ENCODE measurements at places on chromosomes 4 and X.

- no peak for DNase-seq
Observed at GRCh38 chr4:110678517-110679227, 55.8 kb upstream of the PITX2 start.

DNA sequence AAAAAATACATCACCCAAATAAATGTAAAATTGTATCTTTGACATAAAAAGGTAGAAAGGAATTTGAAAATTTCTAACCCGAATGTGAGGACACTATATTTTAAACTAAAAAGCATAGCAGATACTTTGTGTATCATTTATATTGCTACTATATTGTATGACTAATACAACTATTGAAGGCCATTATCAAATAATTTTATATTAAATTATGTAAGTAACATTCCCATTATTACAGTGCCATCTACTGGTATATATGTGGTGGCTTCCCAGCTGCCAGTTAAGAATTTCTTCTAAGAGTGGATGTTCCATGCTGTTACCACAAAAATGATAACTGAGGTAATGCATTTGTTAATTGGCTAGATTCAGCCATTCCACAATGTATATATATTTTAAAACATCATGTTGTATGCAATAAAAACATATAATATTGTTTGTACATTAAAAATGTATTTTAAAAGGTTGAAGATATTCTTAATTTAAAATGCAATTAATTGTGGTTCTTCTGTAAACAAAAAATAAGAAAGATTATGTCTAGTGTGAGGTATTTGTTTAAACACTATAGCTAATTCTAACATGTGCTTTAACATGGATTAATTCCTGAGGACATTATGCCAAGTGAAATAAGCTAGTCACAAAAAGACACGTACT, 65.3 kb downstream of the EGF start:
- DNase-seq = no peak

- no peak for DNase-seq
Observed at GRCh38 chrX:15579778-15580747, 20.7 kb downstream of the ACE2 start.

GRCh38 chr4:75916091-75916661, 13.9 kb upstream of the PPEF2 start:
- DNase-seq = peak; percentile 31

GRCh38 chr4:8097141-8097541, 61.5 kb downstream of the ABLIM2 start:
- DNase-seq = no peak

GRCh38 chr4:159159611-159160010, 56.7 kb downstream of the RAPGEF2 start:
- no peak for DNase-seq

DNA sequence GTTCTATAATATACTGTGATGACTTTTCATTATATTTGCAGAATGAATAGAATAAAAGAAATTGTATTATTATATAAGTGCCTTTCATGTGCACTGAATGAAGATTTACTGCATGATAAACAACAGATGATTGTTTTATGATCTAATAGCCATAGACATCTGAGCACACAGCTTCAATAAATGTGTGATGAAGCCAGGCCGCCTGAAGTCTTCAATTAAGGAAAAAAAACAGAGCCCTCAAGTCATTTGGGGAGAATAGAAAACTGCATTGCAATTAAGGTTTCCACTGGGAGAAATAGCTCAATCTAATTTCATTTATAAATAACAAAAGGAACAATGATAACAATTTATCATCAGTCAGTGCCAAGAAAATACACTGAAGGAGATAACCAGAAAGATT, 955.2 kb downstream of the FSTL5 start:
- no peak for DNase-seq

GRCh38 chr4:38671592-38671940, 7.6 kb downstream of the KLF3 start:
- DNase-seq = no peak

DNA sequence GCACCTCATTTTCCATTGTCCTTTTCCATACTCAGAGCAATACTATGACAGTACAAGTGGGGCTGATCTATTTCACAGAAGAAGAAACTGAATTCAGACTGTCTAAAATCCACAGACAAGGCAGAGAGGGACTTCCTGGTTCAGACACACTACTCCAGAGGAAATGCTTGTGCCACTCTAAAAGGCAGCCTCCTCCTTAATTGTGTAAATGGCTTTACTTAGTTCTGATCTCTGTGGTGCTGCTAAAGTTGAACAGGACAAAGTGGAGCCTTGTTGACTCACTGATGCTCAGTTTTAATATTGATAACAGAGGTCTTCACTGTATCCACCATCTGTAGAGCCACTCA, 122.4 kb downstream of the KIT start:
- no peak for DNase-seq

DNA sequence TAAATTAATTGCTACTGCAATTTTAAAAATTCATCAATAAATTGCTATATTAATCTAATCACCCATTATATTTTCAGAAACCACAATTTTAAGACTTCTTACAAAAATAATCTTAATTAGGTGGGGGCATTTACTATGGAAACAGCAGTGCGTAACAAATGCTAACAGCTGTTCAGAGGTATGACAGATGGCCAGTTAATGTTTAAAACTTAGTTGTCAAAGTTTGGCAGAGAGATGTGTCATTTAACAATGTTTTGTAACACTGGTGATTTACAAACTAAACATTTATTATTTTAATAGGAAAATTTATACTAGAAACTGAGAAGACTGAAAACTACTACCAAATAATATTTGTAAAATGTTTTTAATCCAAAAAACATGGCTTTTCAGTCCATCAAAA, 85.2 kb upstream of the GPR34 start:
- no peak for DNase-seq

GRCh38 chr4:150713251-150713650, 131.3 kb downstream of the MAB21L2 start:
- no peak for DNase-seq

DNA sequence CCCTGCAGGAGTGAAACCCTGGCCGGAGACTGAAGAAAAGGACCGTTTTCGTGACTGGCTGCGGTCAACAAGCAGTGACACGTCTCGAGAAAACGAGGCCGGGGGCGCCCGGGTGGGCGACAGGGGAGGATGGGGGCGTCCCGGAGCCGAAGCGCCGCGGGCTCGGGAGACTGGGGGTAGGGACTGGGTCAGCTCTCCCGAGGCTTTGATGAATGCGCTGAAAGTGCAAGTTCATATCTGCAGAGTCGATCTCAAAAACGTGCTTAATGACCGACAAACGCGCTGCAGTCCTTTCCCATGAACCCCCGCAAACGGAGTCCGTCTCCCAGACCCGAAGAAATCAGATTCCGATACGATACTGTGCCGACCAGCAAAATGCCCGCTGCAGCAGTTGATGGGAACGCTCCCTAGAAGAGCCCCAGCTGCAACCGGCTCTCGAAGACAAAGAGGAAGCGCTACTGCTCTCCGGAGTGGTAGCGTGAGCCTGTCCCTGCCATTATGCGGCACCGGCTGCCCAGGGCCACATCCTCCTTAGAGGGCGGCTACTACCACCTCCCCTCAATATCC, 806 bp upstream of the CD99L2 start:
- peak; percentile 53 for DNase-seq

DNA sequence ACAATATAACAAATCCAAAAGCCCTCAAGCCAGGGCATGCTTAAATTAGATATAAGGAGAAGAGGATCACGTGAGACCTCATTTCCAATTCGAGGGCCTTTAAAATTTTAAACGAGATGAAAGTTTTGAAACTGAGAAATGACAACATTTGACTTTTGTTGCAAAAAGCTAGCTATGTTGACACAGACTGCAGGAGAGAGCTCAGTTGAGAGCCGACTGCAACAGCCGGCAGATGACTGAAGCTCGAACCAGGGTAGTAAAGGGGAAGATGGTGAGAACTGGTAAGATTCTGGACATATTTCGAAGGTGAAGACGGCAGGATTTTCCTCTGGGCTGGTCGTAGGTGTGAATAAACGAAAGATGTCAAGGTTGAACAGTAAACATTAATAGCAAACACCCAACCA, 773 bp downstream of the PRMT9 start:
- peak; percentile 50 for DNase-seq

- DNase-seq = no peak
Observed at GRCh38 chr4:119526786-119527550, 101.6 kb downstream of the PDE5A start.

GRCh38 chr4:68324519-68325262, 25.2 kb downstream of the YTHDC1 start:
- no peak for DNase-seq

- no peak for DNase-seq
Observed at GRCh38 chrX:69510137-69510715, 6.1 kb downstream of the NALF2 start.

DNA sequence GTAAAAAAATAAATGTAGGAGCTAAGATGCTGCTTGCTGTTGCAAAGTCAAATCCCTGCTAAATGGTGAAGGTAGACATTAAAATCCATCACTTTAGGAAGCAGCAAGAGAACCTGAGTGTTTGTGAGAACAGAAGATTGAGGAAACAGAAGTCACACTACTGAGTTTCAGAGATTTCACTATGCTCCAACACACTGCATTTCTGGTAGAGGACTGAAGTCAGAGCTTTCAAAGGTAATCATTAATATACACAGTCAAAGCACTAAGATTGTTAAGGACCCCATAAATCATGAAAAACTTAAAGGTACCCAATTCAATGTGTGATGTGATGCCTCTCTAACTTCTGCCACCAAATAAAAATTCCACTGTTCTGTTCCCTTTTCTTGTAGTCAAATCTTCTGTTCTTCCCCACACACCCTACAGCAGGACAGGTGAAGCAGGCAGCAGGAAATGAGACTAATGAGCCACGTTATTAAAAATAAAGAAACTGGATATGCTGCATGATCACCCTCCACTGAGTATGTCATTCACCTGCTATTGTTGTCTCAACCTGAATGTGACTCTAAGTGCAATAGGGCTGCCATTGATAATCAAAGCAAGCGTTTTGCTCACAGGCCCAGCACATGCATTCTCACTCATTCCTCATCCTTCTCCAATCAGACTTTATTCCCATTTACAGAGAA, 28.9 kb upstream of the APELA start:
- DNase-seq = no peak

GRCh38 chr4:172009446-172010230, 196.4 kb downstream of the GALNTL6 start:
- no peak for DNase-seq

DNA sequence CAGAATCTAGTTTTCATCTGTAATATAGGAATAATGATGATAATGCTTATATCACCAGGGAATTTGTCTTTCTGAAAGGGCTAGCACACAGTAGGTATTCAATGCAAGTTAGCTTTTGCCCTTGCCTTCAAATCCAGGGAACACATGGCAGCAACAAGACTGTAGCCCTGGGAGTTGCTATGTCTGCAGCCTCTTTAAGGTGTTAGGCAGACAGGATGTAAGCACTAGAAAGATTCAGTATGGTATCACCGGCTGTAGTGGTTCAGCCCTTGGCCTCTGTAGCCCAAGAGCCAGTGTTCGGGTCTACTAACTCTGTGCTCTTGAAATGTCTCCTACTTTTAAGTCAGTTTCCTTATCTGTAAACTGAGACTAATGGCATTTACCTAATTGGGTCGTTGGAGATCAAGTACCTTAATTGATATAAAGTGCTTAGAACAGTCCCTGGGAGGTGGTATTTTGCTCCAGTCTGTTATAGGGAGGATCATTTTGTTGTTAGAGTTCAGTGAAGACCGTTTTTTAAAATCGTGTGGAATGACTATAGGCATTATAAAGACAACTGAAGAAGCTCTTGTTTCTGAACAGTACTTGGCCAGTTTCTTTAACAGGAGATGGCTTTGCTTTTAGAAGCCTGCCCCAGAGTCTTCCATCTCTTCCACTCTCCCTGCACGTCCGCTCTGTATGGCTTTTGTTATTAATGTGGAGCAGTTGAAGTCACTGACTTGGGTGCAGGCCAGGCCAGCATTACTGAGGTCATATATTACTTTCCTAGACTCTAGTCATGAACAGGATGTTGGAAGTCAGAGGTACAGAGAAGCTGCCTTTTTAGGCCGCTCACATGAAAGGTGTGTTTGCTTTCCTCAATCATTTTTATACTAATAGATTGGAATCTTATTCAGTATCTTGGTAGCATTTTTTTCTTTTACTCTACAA, 44.8 kb downstream of the GAB1 start:
- peak; percentile 34 for DNase-seq

GRCh38 chr4:115152081-115152480, 38.7 kb upstream of the NDST4 start:
- no peak for DNase-seq

- no peak for DNase-seq
Observed at GRCh38 chr4:81422595-81422994, 49.1 kb downstream of the RASGEF1B start.

- DNase-seq = no peak
Observed at GRCh38 chr4:153464068-153464467, 2.1 kb upstream of the TMEM131L start.

GRCh38 chr4:146294776-146295175, 80.4 kb downstream of the REELD1 start:
- no peak for DNase-seq

GRCh38 chr4:15982842-15983524, 20.0 kb upstream of the FGFBP2 start:
- no peak for DNase-seq

- no peak for DNase-seq
Observed at GRCh38 chr4:16278178-16278577, 51.9 kb upstream of the TAPT1 start.

DNA sequence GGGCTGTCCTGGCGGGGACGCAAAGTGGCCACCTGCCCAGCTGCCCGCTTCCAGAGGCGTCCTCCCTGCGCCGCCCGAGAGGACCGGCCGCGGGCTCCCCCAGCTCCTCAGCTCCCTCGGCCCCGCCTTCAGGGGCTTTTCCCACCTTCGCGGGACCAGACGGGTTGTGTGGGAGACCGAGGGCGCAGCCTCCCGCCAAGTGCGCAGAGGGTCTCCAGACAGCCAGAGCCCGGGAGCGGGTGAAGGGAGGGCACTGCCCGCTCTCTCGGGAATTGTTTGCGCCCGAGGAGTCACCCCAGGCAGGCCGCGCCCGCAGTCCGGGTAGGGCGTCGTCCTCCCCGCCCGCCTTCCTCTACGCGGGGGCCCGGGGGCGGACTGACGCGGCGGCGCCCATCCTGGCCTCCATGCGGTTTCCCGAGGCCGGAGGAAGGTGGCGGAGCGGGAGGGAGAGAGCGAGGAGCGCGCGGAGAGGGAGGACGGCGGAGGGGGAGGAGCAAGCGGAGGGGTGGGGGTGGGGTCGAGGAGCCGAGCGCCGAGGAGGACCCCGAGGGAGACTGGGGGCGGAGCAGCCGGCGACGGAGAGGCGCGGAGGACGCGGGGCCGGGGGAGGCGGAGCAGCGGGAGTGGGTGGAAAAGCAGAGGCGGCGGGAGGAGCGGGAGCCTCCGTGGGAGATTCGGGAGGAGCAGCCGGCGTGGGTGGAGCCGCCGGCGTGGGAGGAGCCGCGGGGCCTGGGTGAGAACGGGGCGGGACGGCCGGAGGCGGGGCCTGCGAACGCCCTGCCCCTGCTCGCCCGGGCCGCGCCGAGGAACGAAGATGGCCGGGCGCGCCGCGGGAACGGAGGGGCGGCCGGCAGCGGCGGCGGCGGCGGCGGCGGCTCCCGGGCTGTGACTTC, 47.5 kb downstream of the CLDN34 start:
- peak; percentile 84 for DNase-seq

All from right kidney (tissue), 9 donors.